ENCODE measurements at places on chromosomes 7 and 10.

DNA sequence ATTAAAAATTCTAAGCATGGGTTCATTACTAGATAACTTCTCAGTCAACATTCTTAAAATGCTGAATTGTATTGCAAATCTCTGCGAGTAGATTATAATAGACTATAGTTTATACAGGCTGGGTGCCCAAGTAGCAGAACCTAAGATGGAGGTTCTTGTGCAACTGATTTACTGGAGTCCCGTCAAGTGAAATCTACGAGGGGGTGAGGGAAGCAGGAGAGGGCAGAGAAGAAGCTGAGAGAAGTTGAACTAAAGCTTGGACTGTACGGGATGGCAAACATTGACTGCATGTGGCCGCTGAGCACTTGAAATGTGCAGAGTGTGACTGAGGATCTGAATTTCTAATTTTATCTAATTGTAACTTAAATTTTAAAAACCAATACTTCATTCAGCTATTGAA lies 124.5 kb downstream of the CTNNA3 start:
- ATAC-seq: no peak

DNA sequence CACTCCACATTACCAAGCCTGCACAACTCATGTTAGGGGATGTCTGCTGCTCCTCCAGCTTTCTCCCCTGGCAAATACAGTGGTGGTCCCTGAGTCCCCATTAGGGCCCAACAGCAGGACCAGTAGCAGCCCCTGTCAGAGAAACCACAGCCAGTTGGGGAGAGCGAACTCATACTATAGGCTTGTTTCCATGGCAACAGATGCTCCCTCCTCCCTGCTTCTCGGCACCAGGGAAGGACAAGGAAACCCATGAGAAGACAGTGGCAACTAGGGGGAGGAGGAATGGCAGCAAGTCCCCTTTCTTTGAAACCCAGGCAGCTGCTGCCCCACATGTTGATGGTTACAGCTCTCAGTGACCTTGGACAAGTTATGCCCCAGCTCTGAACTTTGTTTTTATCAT lies 326.4 kb downstream of the KCNMA1 start:
- ATAC-seq: no peak

DNA sequence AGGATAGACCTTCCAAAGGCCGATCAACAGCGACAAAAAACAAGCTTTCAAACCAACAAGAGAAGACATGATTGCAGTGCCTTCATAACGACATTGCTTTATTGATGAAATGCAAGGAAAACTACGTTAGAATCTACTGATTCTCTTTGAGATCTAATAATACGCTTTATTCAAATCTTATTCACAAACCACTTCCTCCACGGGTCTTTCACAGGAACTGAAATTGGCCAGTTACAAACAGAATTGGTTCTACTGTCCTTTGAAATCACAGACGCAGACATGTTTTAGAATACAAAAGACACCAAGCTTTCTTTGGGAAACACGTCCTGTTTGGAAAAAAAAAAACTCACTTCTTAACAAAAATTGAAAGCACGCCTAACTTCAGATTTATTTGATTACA lies 74.7 kb upstream of the SEPHS1 start:
- no peak for ATAC-seq

DNA sequence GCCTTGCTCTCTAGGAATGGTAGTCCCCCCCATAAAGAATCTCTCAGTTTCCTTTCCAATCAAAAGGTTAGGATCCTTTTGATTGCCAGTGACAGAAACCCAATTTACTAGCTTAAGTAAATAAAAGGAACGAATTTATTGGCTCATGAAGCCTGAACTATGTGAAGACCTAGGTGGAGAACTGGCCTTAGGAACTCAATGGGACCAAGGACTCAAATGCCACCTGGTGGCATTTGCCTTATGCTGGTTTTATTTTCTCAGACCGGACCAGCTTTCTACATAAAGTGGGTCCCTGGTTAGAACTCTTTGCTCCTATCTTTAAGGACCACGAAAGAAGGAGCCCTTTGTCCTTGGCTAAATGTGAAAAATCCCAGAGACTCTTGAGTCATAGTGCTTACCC lies 25.4 kb downstream of the CFTR start:
- no peak for ATAC-seq

DNA sequence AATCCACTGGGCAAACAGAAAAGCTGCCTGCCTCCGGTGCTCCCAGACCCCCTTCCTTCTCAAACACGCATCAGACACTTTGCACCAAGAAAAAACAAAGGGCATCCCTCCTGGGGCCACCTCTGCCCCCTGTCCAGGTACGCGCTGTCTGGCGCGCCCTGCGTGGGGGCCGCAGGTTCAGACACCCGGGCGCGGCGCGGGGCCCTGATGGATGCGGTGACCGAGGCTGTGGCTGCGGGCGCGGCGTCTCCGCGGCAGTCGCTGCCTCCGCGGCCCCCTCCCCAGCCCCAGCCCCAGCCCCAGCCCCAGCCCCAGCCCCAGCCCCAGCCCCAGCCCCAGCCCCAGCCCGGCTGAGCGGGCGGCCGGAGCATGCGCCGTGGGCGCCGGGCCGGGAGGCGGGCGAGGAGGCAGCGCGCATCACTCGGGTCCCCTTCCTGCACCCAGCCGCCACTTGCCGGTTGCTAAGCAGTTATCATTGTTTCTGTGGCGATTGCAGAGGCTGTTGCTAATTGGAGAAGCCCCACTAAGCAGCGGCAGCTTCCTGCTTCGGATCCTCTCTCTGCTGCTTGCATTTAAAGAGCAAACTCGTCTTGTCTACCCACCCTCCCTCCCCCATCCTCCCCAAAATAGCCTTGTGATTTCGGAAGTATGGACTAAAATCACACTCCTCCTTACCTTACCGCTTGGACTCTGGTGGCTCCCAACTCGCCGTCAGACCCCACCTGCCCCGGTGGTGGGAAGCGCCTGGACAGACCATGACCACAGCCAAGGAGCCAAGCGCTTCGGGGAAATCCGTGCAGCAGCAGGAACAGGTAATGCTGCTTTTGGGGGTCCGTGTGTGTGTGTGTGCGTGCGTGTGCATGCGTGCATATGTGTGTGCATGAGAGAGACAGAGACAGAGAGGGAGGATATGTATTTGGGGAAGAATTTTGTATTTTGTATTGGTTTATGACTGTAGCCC lies 252.8 kb downstream of the DPP6 start:
- ATAC-seq: no peak

DNA sequence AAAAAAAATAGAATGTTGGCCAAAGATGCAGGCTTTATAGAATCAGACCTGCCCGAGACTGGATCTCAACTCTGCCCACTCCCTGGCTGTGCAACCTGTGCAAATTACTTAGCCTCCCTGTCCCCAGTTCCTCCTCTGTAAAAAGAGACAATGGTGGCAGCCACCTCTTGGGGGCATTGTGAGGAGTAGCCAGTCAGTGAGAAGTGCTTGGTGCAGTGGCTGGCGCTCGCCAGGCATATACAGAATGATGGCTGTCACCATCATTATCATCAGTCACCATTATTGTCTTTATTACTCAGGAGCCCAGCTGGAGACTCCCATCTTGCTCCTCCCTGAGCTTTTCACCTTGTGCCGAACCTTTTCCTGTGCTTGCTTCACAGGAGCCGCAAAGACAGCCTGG lies 29.4 kb upstream of the TRIM8 start:
- ATAC-seq: no peak

- no peak for ATAC-seq
Observed at GRCh38 chr7:128152721-128153120, 88.4 kb upstream of the LEP start.

GRCh38 chr10:30383356-30383755 lies 34.3 kb upstream of the MTPAP start:
- no peak for ATAC-seq

DNA sequence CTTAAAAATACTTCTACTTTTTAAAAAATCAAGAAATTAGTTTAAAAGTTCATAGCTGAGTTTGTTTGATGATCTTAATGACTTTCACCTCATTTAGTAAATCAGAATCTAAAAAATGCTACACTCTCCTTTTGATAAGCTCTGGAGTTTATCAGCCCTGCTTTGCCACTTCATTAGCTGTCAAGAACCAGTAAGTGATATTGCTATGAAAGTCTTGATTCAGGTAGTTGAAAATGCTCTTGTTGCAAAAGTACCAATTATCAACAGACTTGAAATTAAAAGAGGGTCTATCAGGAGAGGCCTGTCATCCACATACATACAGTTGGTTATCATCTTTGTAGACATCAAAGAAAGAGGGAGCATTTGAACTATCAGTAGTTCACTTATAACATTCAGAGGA lies 41.6 kb downstream of the SEMA3A start:
- no peak for ATAC-seq

GRCh38 chr10:110432084-110432483 lies 65.6 kb upstream of the DUSP5 start:
- ATAC-seq: peak; percentile 58

GRCh38 chr7:20310963-20311742 lies 19.5 kb upstream of the ITGB8 start:
- no peak for ATAC-seq

- no peak for ATAC-seq
Observed at GRCh38 chr7:128878226-128879105, 15.8 kb downstream of the ATP6V1F start.

GRCh38 chr7:143905509-143905908 lies 3.5 kb upstream of the TCAF1 start:
- no peak for ATAC-seq

DNA sequence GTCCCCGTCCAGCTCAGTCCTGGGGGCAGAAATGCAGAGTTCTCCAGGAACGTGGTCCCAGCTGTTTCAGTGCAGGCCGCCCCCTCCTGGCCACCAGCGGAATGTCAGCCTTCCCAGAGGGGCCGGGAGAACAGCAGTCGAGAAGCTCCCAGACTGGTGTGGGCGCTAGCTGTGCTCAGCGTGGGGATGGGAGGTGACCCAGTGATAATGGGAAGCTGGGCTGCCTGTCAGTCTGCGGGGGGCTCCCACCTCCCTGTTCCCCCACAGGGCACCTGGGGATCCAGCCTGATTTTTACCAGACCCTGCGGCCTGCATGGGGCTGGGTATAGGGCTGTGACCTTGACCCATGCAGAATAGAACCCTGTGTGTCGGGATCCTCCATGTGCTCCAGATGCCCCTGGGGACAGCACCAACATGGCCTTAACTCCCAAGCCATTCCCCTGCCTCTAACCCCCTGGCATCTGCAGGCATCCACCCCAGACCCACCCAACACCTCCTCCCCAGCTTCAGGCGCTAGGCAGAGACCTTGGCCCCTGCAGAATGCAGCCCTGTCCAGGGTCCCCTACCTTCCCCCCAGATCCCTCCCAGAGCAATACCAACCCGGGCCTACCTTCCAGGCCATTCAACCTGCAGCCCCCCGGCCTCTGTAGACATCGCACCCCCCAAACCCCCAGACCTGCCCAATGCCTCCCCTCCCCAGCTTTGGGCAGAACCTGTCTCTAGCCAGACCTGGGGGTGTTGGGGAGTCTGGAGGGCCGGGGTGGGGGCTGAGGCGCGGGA lies 880 bp upstream of the ELN start:
- ATAC-seq: peak; percentile 67

DNA sequence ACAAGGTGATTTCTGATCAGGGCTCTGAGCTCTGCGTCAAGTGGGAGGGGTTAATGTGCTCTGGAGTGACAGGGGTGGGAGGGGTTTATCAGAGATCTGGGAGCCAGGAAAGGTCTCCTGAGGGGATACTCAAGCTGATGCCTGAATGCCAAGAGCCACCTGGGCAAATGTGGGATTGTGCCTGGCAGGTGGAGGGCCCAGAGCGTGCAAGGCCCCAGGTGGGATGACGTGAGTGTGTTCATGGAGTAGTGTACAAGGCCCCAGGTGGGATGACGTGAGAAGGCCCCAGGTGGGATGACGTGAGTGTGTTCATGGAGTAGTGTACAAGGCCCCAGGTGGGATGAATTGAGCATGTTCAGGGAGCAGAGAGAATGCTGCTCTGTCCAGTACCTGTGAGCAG lies 610.3 kb downstream of the PTPRN2 start:
- ATAC-seq: no peak

- no peak for ATAC-seq
Observed at GRCh38 chr10:92146107-92146506, 144.8 kb downstream of the CPEB3 start.

DNA sequence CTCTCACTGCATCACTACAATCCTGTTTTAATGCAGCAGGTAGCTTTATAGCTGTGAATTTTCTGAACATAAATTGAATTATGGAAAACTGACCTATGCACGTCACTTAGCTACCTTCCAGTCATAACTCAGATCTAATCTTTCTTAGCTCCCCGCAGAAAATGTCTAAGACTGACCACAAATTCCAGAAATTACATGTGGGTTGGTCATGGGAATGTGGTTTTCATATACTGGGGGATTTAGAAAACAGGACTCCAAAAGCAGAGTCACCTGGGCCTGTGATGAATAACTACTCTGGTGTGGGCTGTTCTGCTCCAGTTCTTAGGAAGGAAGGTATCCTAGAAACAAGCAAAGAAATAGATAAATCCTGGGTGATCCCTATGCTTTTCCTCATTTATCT lies 178.4 kb upstream of the LRRTM3 start:
- ATAC-seq: no peak

DNA sequence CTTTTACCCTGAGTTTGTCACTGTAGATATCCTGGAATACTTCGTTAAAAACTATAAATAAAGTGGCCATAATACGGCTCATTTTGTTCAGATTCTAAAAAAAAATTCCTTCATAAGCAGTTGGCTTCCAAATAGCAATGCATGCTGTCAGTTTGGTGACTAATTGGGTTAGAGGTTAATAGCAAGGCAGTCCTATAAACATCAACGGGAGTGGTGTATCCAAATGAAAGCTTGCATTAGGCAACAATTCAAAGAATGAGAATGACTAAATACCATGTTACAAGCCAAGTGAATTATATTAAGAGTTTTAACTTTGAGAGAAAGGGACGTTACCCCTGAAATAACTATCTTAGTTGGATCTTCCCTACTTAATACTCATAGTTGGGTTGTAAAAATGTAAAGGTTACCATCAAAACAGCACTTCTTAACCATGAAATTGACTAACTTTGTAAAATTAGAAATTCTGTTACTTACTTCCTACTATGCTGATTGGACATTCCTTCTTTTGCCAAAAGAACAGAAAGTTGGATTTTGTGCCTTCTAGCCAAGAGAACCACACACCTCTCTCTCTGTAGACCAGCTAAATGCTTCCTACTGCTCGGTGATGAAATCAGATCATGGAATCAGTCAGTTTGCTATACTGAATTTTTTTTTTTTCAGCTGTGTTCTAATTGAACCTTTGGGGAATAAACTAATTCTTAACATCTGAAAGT lies 98.0 kb downstream of the KAT6B start:
- ATAC-seq: peak; percentile 93

- ATAC-seq: no peak
Observed at GRCh38 chr10:99872367-99873162, 90.1 kb downstream of the ABCC2 start.

DNA sequence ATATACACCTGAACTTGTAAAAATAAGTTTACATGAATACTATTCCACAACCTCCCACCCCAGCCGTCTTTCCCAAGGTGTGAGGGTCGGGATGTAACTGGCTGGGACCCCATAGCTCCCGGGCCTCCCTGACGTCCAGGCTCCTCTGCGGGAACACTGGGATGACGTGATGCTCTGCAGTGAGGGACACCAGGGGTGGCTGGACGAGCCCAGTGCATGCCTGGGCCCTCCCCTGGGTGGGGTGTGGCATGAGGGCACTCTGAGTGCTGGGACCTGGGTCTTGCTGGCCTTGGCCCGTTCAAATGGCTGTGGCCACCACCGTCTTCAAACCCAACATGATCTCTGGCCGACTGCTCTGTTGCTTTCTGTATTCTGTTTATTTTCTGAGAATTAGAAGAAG lies 182.4 kb downstream of the DNAJB6 start:
- ATAC-seq: no peak
